Non-pigmented ciliary epithelial cell (primary cell): ENCODE measurements at places on chromosomes 2 and 18.

DNA sequence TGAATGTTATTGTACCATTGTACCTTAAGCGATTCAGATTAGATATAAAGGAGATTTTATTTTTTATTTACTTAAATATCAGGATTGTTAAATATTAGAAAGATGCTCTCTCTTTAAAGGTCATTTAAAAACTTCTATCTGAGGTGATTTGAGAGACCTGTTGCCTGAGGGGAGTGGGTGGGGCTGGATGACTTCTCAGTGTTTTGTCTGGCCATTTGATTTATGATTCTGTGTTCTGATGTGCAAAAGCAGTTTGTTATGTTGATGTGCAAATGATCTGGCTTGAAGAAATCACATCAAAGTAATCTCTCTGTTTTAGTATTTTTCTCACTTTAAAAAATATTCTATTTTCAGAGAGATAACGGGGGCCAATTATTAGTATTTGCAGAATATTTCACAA is 370.8 kb downstream of the NUP35 start:
- DNase-seq: no peak

DNA sequence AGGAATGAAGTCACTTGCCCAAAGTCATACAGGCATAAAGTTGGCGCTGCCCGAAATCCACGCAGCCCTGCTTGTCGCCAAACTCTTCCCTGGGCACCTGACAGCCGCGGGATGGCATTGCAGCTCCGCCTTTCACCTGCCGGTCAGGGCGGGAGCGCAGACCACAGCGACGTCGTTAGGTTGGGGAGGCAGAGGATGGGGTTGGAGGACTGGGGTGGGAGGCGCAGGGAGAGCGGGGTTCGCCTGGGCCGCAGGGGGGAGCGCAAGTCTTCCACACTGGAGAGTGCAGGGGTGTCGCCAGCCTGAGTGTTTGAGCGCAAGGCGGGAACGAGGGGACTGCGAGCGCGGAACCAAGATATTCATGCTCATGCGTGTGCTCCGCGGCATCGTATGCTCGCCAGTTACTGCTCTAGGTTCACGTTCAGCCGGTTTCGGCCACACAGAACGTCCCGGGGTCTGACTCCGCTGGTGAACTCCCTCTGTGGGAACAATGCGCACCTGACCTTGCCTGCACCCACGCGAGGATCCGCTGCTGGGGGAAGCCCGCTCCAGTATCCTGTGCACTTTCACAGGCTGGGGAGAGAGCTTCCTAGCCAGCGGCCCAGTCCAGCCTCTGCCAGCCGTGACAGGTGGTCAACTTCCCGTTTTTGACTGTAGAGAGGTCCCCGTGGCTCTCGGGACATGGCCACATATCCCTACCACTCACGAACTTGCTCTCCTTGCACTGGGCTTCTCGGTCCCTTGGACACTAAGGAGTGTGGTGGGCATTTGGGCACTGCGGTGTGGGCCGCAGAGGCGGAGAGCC is 767 bp upstream of the NPPC start:
- DNase-seq: no peak

GRCh38 chr2:196226058-196226706 is 54.8 kb upstream of the STK17B start:
- DNase-seq: no peak

- no peak for DNase-seq
Observed at GRCh38 chr2:124180635-124181034, 155.5 kb downstream of the CNTNAP5 start.

- no peak for DNase-seq
Observed at GRCh38 chr18:8912348-8913326, 189.9 kb upstream of the NDUFV2 start.

DNA sequence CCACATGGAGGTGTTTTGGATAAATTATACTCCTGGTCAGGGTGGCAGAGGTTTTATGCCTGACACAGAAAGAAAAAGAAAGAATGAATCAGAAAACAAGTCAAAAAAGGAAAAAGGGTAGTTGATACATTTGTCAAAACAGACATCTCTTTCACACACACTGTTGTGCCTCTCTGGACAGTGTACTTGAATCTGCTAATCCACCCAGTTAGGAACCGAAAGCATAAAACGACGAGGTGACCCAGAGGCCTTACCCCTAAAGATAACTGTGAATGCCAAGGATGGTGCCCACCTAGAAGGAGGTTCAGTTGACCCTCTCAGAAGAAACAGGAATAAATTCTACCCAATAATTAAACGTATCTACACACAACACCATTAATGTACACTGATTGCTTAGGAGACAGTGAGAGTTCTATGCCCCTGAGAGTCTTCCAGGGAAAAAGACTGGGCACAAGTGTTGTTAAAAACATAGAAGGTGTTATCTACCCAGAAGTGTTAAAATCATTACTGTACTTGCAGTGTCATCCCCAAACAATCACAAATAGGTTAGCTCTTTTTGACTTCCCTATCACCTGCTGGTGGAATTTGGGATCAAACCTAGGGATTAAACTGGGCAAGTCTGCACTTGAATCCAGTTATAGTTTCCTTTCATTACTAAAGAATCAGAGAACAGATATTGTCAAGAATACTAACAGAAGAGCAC is 123.2 kb upstream of the DNAJC10 start:
- DNase-seq: no peak

GRCh38 chr2:62204998-62205496 is 9.1 kb downstream of the B3GNT2 start:
- no peak for DNase-seq

DNA sequence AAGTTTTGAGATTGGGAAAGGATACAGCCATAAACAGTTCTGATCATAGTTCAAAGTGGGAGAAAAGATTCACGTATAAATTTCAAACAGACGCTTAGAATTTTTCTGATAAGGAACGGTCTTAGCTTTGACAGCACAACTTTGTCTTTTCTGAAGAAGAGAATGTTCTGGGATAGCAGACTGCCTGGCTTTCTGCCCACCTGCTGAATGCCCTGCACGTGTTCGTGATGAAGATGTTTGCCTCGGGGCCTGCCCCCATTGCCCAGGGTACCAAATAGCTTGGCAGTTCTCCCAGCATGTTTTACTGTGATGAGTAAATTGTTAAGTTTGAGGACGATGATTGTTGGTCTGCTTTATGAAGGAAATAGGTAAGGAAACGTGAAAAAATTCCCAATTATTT is 4.6 kb downstream of the MRPL33 start:
- DNase-seq: no peak

DNA sequence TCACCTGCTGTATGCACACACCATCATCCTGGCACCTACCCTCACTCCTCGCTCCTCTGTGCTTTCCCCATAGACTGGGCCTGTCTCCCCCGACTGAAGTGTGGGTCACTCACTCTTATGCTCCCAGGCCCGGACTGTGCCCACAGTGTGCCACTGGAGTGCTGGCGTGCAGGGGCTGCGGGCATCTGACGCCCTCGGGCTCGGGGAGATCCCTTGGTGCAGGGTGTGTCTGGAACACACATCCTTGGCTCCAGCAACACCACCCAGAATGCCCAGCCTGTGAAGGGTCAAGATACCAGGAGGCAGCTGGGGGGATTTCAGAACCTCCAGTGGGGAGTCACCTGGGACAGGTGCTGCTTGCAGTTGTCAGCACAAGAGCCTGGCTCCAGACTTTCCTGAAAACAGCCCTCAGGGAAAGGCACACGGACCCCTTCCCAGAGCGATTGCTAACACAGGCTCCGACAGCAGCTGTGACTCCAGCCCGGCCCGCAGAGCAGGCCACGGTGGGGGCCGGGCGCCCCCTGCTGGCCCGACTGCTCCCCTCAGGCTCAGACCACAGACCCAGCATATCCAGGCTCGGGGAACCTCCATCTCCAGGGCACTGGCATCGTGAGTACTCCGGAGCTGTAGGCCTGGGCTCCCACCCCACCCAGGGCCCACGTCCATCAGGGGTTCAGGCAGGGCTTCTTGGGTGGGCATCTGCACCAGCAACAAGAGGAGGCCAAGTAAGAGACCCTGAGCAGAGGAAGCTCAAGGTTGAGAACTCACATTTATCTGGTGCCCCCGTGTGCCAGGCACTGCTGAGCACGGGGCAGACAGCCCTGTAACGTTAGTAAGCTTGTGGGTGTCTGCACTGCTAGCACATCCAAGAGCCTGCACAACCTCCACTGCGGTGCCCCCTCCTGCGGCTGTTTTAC is 8.6 kb downstream of the HS1BP3 start:
- DNase-seq: no peak

- DNase-seq: no peak
Observed at GRCh38 chr18:1056404-1056803, 151.7 kb downstream of the ADCYAP1 start.

- DNase-seq: no peak
Observed at GRCh38 chr2:240601061-240601830, 14.7 kb downstream of the CAPN10 start.

- DNase-seq: no peak
Observed at GRCh38 chr2:48178611-48179010, 272.3 kb upstream of the FBXO11 start.
